ENCODE measurements at places on chromosomes 6 and 20.

- no peak for DNase-seq
These were observed 576 bp downstream of the NECAB3 start for GRCh38 chr20:33673410-33674293.

GRCh38 chr6:75150685-75151412 lies 55.0 kb downstream of the COL12A1 start:
- no peak for DNase-seq

- no peak for DNase-seq
These were observed 353.2 kb downstream of the BTBD3 start for GRCh38 chr20:12270863-12271262.

- DNase-seq: no peak
These were observed 41.5 kb upstream of the SLC22A1 start for GRCh38 chr6:160080097-160080496.

DNA sequence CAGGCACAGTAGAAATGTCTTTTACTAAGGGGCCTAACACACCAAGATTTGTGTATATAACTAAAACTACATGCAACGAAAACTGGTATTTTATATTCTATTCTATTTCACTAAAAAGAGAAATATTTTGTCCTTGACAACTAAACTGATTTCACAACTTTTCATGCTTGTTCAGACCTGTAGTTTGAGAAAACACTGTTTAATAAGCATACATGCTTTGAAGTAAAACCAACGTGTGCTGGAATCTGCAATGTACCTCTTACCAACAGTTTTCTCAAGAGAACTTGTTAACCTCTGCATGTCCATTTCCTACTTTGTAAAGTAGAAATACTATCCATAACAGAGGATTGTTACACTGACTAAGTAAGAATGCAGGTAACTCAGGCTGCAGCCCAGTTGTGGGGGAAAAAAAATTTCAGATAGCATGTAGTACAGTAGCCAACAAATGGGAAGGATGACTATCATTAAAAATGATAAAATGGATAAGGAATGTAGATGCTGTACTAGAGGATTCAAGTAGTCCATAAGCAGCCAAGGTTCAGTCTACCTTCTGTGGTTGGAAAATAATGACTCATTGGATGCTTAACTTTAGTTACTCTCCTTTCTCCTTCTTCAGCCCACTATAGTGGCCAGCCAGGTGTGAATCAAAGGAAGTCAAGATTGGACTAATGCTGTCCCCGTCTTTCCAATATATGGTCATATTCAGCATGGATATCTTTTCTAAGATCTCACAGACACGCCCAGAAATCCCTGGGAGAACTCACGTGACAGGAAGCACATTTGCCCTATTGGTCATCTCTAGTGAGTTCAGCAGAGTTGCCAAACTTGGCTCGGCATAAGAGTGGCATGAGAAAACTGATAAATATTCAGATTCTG lies 65.2 kb downstream of the HFE start:
- no peak for DNase-seq

DNA sequence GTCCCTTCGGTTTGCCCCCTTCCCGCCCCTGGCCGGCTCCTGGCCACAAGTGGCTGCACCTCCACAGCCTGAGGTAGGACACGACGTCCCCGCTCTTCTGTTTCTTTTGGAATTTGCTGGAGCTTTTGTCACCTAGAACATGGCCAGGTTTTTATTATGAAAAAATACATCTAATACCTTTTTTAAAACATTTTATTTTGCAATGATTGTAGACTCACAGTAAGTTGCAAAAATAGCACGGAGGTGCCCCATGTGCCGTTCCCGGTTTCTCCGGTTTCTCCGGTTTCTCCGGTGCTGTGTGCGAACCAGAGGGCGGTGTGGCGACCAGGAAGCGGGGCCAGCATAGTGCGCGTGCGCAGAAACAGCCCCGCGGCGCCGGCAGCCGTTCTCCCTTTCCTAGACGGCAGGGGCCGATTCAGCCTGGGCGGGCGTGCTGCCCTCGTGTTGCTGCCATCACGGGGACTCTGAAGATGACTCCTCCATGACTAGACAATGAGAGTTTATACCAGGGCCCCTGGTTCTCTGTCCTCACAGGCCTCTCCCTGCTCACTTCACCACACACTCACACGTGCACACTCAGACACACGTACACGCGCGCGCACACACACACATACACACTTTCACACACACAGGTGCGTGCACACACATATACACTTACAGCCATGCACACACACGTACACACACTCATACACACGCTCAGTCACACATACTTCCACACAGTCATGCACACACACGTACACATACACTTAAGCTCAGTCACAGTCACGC lies 102.1 kb downstream of the TMEM242 start:
- DNase-seq: peak; percentile 81

DNA sequence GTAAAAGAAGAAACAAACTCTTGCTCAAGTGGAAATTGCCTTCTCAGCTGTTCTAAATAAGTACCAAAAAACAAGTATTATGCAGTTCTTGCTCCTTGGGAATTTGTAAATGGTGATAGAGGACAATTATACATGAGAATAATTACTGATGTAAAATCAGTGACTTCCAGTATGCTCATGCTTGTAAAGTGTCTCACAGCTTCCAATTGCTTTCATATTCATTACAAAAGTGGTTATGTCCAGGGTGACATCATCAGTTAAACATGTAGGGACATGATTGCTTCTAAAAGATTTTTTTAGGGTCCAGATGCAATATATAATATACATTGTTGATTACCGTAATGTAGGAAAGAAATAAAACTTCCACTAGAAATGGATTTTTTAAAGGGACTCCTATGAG lies 122.8 kb upstream of the B3GAT2 start:
- no peak for DNase-seq

- no peak for DNase-seq
These were observed 2.8 kb upstream of the PLCG1 start for GRCh38 chr20:41134362-41135186.

- peak; percentile 76 for DNase-seq
These were observed 3.7 kb downstream of the OGFR start for GRCh38 chr20:62808211-62808865.

- DNase-seq: no peak
These were observed 6.4 kb upstream of the NCOA7 start for GRCh38 chr6:125784365-125784764.

GRCh38 chr6:38239719-38240451 lies 399.8 kb downstream of the BTBD9 start:
- no peak for DNase-seq

DNA sequence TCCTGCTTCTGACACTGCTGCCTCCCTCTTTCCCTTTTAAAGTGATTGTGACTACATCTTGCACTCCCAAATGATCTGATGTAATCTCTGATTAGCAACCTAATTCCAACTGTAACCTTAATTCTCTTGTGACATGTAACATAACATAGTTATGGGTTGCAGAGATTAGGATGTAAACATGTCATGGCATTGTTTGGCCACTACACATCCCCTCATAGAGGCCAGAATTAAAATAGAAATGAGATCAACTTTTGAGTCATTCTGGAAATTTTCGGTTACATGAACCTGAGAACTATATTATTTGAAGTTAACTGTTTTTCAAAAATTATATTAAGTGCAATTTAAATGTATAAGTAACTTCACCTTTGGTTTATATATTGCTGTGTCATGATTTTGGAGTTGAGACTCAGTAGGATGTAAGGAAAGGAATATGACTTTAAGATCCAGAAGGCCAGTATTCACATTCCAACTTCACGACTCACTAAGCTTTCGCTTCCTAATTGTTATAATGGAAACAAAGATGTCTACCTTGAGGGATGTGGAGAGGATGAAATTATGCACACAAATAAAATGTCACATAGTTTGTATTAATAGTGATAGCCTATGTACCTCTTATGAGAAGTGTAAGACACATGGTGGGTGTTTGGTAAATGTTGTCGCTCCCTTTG lies 611.9 kb upstream of the MAP3K7 start:
- no peak for DNase-seq

GRCh38 chr20:43513931-43514647 lies 6.6 kb downstream of the L3MBTL1 start:
- DNase-seq: no peak

GRCh38 chr20:21557241-21558020 lies 43.6 kb upstream of the NKX2-2 start:
- DNase-seq: no peak

- DNase-seq: peak; percentile 20
These were observed 404.5 kb downstream of the SYNE1 start for GRCh38 chr6:152232501-152233151.

GRCh38 chr6:37103169-37104039 lies 66.5 kb upstream of the PIM1 start:
- peak; percentile 58 for DNase-seq

DNA sequence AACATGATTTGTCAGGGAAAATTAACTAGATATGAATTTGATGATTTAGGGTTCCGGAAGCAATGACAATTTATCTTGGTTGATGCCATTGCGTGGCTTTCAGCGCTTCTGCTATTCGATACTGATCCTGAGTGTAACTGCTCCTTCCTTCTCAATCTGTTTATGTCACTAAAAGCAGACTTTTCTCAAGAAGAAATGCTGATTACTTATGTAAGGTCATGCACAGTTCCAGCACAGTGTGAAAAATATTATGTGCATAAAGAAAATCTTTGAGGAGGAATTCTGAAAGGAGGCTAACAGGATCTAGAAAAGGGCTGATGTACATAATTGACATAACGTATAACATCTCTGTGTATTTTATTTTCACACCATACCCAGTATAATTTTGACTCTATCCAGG lies 336.6 kb downstream of the PACRG start:
- no peak for DNase-seq

DNA sequence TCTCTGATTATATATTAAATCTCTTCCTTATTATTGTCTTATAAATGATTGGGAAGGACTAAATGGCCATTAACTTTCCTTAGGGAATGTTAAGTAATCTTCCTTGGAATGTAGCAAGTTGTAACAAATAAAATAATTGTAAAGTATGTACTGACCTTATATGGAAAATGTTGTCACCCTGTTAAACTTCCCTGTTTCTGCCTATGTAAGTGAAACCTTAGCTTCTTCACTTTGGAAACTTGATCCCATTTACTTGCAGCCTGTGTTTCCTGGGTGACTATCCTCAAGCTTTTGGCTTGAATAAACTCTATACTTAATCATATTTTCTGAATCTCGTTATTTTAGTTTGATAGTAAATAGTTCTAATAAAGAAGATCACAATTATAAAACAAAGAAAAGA lies 519.5 kb upstream of the PTCHD4 start:
- no peak for DNase-seq

DNA sequence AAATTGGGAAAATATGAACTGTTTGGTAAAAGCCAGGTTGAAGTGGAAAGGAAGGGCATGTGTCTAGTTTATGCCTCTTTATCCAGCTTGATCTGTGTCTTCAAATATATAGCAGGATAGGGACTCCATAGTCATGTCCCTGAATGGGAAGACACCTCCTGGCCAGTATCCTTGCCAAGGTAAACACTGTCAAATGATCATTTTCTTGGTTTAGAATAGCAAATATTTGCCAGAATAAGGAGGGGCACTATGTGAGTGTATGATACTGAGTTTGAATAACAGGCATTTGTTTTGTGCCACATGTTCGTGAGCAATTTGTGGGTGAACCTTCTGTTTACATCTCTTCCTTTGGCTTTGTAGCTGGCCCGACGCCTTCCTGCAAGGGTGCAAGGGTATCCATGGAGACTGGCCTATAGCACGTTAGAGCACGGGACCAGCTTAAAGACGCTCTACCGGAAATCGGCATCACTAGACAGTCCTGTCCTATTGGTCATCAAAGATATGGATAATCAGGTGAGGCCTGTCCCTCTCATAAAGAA lies 34.2 kb upstream of the HINT3 start:
- DNase-seq: no peak

- peak; percentile 76 for DNase-seq
These were observed 35.3 kb downstream of the METTL24 start for GRCh38 chr6:110322874-110323242.

GRCh38 chr6:36053878-36054277 lies 26.3 kb downstream of the MAPK14 start:
- no peak for DNase-seq

GRCh38 chr6:145420599-145420998 lies 314.7 kb downstream of the EPM2A start:
- DNase-seq: no peak

- no peak for DNase-seq
These were observed 174.0 kb upstream of the RNF24 start for GRCh38 chr20:4189375-4189774.

DNA sequence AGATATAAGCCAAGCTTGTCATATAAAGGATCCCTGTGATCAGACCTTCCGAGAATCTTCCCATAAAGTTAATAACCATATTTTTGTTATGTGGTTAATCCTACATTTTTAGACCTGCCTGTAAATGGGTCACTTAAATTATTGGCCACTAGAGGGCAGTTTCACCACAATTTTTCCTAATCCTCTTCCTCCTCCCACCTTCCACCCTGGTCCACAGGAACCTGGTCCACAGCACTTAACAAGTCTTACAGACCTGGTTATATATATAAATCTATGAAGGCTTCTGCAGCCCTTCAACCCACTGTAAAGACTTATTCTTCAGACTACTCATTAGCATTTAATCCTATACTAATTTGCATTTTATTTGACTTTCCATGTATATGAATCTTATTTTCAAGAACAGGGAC lies 28.3 kb downstream of the MRS2 start:
- DNase-seq: peak; percentile 82

DNA sequence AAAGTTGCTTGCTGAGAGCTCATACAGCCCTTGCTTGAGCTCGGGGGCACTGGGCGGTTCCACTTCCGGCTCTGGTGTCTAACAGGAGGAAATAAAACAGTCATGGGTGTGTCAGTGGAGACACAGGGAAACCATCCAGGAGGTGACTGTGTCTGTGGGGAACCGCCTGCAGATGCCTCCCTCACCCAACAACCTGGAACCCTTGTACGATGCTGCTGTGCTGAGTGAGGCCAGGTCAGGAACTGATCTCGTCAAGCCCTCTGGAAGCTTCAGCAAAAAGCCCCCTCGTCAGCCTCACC lies 15.5 kb downstream of the TXNDC5 start:
- DNase-seq: no peak
